Activated CD4-positive, alpha-beta T cell treated with anti-CD3 and anti-CD28 coated beads for 1 hour (primary cell): ENCODE measurements at places on chromosomes 7 and 10.
A peak's percentile ranks its signal among the peaks of the same experiment; 100 is the strongest.

DNA sequence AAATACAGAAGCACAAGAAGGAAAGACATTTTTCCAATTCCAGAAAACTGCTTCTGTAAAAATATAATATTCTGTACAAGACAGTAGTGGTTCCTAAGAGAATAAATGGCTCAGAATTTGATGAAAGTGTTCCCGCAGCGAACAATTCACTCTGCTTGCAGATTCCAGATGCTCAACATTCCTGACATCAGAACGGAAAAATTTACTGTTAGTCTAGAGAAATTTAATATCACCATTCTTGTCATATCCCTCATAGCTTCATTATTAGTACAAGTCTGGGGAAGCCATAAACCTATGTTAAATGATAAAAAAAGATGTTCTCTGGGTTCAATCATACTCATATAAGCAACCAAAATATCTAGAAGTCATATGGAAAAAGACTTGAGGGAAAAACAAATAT is 83.6 kb downstream of the MPP7 start:
- no peak for DNase-seq

DNA sequence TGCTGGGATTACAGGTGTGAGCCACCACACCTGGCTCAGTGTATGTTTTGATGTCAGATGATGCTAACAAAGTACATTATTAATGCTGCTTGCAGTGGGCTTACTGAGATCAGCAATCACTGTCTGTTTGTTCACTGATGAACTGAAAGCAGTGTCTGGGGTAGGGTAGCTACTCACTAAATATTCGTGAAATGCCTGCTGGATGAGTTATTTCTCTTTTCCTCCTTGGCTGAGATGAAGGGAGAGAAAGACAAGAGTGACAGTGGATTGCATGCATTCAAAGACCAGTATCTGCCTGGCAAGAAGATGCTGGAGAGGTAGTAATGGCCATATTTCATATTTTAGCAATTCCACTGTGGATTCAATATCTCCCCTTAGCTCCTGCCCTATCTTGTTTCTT is 32.3 kb downstream of the FAM107B start:
- no peak for DNase-seq

DNA sequence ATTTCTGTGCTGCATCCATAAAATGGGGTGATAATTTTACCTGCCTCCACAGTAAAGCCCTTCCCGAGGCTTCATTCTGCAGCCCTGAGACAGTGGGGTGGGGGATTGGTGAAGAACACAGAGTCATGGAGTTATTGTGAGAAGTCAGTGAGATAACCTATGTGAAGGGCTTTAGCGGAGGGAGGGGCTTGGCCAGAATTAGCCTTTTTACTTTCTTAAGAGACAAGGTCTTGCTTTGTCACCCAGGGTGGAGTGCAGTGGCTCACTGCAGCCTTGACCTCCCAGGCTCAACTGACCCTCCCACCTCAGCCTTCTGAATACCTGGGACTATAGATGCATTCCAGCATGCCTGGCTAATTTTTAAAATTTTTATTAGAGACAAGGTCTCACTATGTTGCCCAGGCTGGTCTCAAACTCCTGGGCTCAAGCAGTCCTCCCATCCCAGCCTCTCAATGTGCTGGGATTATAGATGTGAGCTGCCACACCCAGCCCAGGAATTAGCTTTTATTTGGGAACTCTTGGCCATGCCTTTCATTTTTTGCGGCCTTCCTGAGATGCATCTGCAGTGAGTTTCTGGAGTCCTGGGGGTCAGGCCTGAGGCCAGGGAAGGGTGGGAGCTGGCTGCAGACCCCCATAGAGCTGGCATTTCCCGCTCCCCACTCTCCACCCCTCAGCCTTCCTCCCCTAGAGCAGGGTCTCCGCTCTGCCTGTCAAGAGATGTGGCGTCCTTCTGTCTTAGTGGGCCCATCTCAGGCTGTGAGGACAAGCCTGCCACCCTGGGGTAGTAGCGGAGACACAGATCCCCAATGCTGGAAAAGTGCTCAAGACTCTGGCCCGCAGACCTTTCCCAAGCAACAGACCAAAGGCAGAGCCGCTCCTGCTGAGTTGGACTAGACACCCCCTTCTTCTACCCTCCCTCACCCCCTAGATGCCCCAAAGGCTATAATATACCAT is 77.0 kb downstream of the ZMIZ1 start:
- no peak for DNase-seq

GRCh38 chr7:74494076-74494548 is 40.4 kb downstream of the GTF2IRD1 start:
- no peak for DNase-seq

DNA sequence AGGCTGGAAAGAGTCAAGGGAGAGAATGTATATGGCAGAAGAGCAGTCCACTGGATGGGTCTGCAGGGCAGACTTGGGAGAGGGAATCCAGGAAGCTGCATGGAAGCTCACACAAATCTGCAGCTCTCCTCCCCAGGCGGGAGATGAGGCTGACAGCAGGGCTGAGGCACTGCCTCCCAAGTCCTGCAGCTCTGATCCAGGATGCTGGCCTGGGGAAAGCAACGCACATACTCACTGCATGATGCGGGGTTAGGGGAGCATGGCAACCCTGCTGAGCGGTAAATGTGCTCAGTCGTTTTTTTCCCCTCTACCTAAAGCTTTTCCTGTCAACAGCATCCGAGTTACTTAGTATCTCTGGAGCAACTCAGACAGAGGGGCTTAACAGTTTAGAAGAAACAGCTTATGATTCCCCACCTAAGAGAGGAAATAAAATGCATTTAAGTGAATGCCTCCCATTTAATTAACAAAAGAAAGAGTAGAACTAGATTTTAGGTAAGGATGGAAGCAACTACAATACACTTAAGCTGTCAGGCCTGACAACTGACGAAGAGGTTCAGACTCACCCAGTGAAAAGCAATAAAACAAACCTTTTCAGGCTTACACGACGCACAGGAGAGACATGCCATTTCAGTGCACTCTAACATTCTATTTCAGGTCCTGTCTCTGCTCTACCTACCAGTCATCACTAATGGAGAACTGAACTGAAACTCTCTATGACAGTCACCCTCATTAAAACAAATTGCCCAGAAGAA is 37.0 kb downstream of the CHCHD3 start:
- DNase-seq: no peak

- peak; percentile 64 for DNase-seq
These were observed 35.2 kb upstream of the GDF10 start for GRCh38 chr10:47264797-47265281.

DNA sequence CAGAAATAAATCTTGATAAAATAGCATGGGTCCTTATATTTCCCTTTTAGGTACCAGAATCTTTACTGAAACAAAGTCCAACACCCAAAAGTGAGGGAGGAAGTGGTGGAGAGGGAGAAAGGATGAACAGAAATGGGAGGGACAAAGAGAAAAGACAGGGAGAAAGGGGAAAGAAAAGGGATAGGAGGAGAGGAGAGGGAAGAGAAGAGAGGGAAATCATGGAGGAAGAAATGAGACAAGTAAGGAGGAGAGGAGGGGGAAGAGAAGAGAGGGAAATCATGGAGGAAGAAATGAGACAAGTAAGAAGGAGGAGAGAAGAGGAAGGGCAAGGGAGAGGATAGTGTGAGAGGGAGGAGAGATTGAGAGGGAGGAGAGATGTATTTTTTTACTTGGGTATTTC is 50.1 kb upstream of the ARL4A start:
- DNase-seq: no peak

GRCh38 chr7:143416565-143417149 is 8.0 kb upstream of the EPHA1 start:
- no peak for DNase-seq

DNA sequence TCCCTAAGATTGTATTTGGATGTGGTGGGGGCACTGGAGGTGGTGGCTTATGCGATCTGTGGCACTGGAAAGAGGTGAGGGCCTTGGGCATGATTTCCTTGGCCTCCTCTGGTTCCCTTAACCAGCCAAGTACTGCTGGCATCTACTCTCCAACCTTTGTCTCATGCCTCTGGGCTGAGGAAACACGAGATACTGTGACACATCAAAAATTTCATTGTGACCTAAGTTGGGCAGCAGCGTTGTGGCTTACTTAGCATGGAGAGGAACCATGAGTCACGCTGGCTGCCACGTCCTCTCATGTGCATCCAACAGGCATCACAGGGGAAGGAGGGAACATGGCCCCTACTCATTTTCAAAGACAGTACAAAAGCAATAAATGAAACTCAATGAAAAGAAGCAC is 29.7 kb upstream of the GSDME start:
- no peak for DNase-seq

GRCh38 chr7:11191574-11192220 is 218.0 kb downstream of the PHF14 start:
- DNase-seq: no peak

DNA sequence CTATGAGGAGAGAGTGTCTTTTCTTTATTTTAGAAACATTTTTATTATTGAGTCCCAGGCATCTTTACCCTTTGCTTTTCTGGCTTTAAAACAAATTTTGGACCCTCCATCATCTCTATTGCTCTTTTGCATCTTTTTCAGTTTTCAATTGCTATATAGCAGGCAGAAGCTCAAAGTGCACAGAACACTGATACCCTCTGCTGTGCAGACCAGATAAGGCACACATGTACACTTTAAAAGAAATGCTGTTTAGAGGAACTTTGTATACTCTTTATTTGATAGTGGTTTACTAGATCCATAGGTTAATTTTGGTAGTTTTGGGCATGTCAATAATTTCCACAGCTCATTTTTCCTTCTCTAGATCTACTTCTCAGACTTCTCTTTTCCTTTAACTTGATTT is 324.2 kb downstream of the SH2D4B start:
- DNase-seq: no peak

- DNase-seq: no peak
These were observed 69.9 kb downstream of the NKX6-2 start for GRCh38 chr10:132715776-132716680.

GRCh38 chr7:66575398-66575797 is 53.3 kb upstream of the KCTD7 start:
- no peak for DNase-seq

DNA sequence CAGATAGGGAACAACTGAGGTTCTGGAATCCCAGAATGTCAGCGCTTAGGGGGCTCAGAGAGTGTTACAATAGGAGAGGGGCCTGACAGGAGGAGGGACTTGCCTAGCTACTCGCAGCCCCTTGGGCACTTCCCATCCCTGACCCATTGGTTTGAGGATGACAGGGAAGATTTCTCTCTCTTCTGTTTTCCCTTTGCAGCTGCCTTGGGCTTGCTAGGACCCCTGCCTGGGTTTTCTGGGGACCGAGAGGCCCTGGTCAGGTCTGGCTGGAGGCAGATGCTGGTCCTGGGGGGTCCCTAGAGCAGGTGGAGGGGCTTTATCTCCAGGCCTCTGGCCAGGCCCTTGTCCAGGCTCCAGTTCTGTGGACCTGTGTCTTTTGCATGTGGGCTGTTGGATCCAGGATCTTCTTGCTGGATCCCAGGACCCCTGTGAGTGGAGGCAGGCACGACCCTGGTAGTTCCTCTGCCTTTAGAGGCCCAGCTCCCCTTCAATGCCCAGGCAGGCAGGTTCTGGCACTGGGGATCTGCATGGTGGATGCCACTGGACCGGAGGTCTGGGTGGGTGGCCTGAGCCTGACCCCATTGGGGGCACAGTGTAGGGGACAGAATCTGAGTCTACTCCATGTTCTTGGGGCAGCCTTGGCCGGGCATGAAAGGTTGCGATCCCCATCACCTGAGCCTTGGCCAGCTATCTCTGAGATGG is 26.9 kb downstream of the RAMP3 start:
- no peak for DNase-seq

- DNase-seq: no peak
These were observed 57.9 kb upstream of the INSYN2A start for GRCh38 chr10:127254276-127254675.

- DNase-seq: no peak
These were observed 4.0 kb downstream of the GNB2 start for GRCh38 chr7:100677308-100678267.

GRCh38 chr7:50567715-50568261 is 2.6 kb upstream of the DDC start:
- no peak for DNase-seq

DNA sequence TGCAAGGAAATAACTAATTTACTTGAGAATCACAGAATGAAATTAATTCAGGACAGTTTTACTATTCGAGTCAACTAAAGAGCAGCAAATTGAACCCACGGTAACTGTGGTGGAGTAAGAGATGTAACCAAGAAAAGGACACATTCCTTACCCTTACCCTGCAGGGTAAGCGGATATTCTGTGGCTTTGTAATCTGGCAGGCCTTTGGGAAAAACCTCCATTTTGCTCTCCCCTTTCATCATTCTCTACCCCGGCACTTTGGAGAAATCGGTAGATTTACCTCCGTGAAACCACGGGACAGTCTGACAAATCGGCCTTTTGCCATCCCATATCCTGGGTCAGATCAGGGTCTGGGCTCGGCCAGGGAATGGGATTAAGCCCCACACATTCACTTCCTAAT is 18.4 kb downstream of the RCC1L start:
- no peak for DNase-seq

- no peak for DNase-seq
These were observed 168.4 kb downstream of the SORCS3 start for GRCh38 chr10:104809288-104810090.

GRCh38 chr10:132977807-132978206 is 35.4 kb upstream of the CFAP46 start:
- no peak for DNase-seq

GRCh38 chr7:39623732-39624441 is 515 bp downstream of the RALA start:
- peak; percentile 14 for DNase-seq

DNA sequence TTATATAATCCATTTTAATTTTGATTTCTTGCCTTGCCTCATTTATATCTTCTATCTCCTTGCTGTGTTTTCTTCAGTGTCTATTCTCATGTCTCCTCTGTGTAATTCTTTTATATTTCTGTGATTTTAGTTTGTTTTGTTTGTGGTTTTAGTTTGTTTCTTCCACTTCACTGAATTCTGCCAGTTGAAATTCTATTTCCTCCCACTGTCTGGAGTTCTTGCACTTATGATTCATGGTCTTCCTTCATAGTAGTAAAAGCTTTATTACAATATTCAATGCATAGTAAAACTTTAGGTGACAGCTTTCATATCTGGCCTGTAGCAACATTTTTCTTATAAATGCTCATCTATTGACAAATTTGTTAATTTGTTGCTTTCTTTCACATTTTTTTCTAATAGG is 113.3 kb downstream of the MAGI2 start:
- no peak for DNase-seq

- DNase-seq: no peak
These were observed 161.1 kb downstream of the CRPPA start for GRCh38 chr7:16260236-16260728.

DNA sequence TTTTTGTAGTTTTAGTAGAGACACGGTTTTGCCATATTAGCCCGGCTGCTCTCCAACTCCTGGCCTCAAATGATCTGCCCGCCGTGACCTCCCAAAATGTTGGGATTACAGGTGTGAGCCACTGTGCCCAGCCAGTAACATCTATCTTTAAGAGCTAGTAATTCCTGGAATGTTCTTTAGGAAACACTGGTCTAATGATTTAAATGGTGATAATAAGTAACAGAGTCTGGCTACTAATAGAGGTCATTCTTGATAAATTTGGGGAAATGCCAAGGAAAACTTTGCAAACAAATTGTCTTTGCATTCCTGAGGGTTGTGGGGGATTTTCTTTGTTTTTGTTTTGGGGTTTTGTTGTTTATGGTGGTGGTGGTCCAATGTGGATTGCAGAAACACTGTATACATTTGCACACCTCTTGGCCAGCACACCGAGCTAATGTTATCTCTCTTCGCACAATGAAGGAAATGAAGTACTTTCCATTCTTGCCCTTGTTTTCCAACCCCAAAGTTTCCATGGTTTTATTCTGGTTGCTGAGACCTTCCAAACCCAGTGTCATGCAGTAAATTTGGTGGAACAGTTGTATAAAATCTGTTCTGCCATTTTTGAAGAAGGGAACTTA is 51.3 kb upstream of the WIPF3 start:
- no peak for DNase-seq
